ENCODE measurements at places on chromosomes 2 and 18.
A peak's percentile ranks its signal among the peaks of the same experiment; 100 is the strongest.

DNA sequence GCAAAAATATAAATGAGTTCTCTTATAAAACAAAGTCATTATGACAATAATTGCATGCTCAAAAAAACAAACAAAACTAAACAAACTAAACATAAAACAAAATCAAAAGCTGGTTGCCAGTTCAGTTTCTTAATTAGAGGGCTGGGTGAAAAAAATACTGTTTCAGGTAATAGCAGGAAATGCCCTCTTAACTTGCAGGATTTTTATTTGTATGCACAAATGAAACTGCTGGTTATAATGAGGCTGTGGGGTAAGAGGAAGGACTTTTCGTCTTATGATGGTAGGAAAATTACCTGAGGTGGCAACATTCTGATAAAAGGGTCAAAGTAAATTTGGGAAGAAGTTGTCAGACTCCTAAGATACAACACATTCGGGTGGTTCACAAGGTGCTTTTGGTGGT is 21.5 kb upstream of the CDKL4 start:
- peaks cover 5% of the 10 kb centered on the region for H3K4me1 ChIP-seq
- H3K4me3 ChIP-seq, result no peak overlapping the region
- DNase-seq, result no peak
- H3K27ac ChIP-seq, result no peak overlapping the region

GRCh38 chr2:26503231-26503880 is 25.4 kb upstream of the OTOF start:
- no peak overlapping the region for H3K27ac ChIP-seq
- no peaks in the 10 kb centered on the region for H3K27me3 ChIP-seq
- peak; percentile 89 for DNase-seq
- peak overlapping the region; percentile 40 for H3K4me3 ChIP-seq
- H3K36me3 ChIP-seq, result no peaks in the 10 kb centered on the region

- H3K4me1 ChIP-seq, result peaks cover 51% of the 10 kb centered on the region
- no peak for DNase-seq
- H3K27me3 ChIP-seq, result no peaks in the 10 kb centered on the region
- H3K4me3 ChIP-seq, result no peak overlapping the region
These were observed 18.9 kb downstream of the ATP8B1 start for GRCh38 chr18:57784034-57784800.

DNA sequence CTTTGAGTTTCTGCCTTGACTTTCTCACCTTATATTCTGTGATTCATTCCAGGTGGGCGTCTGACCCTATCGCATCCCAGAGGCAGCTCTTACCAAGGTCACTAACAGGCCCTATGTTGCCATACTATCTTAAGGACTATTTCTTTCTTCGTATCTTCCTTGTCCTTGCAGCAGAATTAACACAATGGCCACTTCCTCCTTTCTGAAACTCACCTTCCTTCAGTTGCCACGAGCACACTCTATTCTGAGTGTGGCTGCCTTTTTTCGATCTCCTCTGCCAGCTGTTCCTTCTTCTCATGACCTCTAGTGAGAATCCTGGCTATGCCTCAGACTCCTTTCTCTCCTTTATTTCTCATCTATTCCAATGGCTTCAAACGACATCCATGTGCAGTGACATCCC is 160.4 kb upstream of the CCDC195 start:
- DNase-seq, result no peak
- no peak overlapping the region for H3K27ac ChIP-seq
- H3K4me3 ChIP-seq, result no peak overlapping the region
- H3K36me3 ChIP-seq, result no peaks in the 10 kb centered on the region
- no peaks in the 10 kb centered on the region for H3K27me3 ChIP-seq

- H3K4me3 ChIP-seq, result no peak overlapping the region
- no peaks in the 10 kb centered on the region for H3K4me1 ChIP-seq
- DNase-seq, result no peak
- no peak overlapping the region for H3K27ac ChIP-seq
- H3K27me3 ChIP-seq, result no peaks in the 10 kb centered on the region
These were observed 275.6 kb downstream of the PIK3C3 start for GRCh38 chr18:42230636-42231035.
